ENCODE measurements at places on chromosomes 7 and 10.

DNA sequence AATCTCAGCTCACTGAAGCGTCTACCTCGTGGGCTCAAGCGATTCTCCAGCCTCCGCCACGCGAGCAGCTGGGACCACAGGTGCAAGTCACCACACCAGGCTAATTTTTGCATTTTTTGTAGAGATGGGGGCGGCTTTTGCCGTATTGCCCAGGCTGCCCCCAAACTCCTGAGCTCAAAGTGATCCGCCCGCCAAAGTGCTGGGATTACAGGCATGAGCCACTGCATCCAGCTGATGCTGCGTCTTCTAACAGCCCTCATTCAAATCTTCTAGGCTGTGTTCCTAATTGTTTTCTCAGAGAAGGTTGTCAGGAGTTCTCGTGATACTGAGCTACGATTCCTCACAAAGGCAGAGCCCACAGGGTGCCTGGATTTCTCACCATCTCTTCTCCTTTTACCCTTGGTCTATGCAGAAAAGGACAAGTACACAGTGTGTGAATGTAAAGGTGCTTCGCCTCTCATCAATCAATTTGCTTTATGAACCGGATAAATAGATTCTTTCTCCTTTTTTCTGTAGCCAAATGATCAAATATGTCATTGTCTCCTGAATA, 247.3 kb upstream of the PTN start:
- DNase-seq, result no peak

- DNase-seq, result peak; percentile 45
These were observed 12.0 kb downstream of the CACUL1 start for GRCh38 chr10:118742782-118743181.

- peak; percentile 22 for DNase-seq
These were observed 4.9 kb upstream of the CLDN3 start for GRCh38 chr7:73774923-73775322.

DNA sequence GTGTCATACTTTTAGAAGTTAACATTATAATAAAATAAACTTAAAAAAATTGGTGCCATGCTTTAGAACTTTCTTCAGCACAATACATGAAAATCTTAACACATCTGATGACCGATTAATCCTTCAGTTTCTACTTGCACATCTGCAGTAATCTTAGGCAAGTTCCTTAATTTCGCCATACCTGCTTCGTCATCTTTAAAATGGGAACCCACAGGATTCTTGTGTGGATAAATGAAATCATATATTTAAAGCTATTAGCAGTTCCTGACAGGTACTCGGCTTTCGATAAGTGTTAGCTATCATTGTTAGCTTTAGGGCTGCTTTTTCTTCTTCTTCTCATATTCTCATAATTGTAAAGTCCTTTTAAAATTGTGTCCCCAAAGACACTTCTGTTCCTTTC, 907 bp upstream of the VPS50 start:
- no peak for DNase-seq

DNA sequence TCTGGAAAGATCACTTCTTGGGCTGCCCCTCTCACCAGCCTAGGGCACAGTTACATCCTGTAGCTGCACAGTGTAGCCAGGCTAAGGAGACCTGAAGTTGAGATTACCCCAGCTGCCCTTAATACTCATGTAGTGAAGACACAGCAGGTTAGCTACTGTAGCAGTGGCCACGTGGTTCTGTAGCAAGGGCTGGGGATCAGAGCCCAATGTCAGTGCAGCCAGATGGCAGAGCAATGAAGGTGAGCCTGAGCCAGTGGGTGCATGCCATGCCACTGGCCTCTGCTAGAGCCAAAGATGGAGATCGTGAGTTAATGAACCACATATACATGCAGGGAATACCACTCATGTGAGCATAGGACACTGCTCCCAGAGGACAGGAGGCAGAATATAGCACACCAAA, 15.5 kb downstream of the AMPH start:
- no peak for DNase-seq

DNA sequence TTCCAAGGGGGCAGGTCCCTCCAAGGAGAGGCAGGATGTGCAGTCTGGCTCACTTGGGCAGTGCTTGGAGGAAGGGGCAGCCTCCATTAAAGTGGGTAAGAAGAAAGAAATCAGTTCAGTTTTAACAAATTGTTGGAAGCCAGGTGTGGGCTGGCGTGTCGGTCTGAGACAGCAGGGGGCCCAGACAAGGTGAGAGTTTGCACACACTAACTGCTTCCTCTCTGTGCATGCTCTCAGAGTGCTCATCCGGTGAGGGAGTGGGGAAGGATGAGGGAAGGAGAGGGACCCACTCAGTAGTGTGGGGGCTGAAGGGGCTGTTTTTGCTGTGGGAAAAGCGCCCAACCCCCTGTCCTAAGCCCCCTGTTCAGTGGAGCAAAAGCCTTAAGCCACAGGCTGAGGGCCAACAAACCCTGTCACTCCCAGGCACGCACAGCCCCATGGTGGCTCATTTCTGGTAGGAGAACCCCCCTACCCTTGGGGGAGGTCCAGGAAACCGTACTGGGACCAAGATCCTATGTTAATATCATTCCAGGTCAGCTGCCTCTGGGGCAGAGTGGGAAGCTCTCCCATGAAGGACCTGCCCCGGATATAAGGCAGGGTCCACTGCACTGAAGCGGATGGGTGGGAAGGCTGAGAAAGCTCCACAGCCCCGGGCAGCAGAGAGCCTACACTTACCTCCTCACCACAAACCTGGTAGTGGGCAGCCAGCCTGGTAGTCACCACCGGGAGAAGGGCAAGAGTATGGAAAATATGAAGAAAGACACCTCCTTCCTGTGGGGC, 5.1 kb upstream of the PCBD1 start:
- no peak for DNase-seq

GRCh38 chr10:132521466-132522102, 16.0 kb upstream of the INPP5A start:
- DNase-seq, result no peak

GRCh38 chr7:110170841-110171240, 920.1 kb upstream of the LRRN3 start:
- no peak for DNase-seq

Data from cardiac fibroblast (primary cell).